ENCODE measurements at places on chromosomes 7 and 10. TPM values are rescaled to one million over a fixed set of nuclear protein-coding genes. Genes with fewer than 3 reads are reported as not detected.

CTNNA3 gene
- under 0.01 TPM for total RNA-seq

PFKFB3 gene
- total RNA-seq = 38.5 TPM

LRRN3 gene
- 10.5 TPM for total RNA-seq

CRYGN gene
- total RNA-seq = 0.56 TPM

SFRP5 gene
- not detected for total RNA-seq

ITPRID1 gene
- not detected for total RNA-seq

KCP gene
- 0.19 TPM for total RNA-seq

COL17A1 gene
- 1.2 TPM for total RNA-seq

IQUB gene
- total RNA-seq = 0.19 TPM

LLCFC1 gene
- not detected for total RNA-seq

SDK1 gene
- 0.19 TPM for total RNA-seq

NODAL gene
- total RNA-seq = not detected

OR2A42 gene
- total RNA-seq = not detected

KIF20B gene
- 21.3 TPM for total RNA-seq

CALML3 gene
- total RNA-seq = not detected

CYP2C19 gene
- total RNA-seq = not detected

C10orf67 gene
- 0.19 TPM for total RNA-seq

RADIL gene
- 0.38 TPM for total RNA-seq

IDI2 gene
- not detected for total RNA-seq

TLX1 gene
- total RNA-seq = not detected

MMP21 gene
- total RNA-seq = not detected

TRPV5 gene
- not detected for total RNA-seq

STN1 gene
- total RNA-seq = 32.8 TPM

ASB10 gene
- total RNA-seq = not detected

SORCS1 gene
- not detected for total RNA-seq

NAT16 gene
- not detected for total RNA-seq

EXOC4 gene
- total RNA-seq = 110 TPM

PTF1A gene
- total RNA-seq = not detected

Measured in regular cardiac myocyte (primary cell).